ENCODE measurements at places on chromosomes 16 and 17.

GRCh38 chr17:74164446-74165045 lies 38.9 kb upstream of the RPL38 start:
- no peak for DNase-seq

DNA sequence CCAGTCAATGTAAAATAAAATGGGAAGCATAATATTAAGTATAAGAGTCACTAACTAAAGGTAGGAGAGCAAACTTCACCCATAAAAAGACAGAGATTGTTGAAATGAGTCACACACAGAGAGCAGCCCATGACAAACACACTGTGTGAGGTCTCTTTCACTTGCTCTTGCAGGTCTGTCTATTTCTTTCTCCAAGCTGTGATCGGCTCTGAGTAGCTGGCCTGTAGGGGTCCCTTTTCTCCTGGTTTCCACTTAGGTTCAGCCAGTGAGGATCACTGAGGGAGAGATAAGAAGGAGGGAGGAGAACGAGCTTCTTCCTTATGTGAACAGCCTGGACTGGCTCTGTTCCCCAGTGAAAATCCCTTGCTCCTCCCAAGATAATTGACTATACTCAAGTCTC lies 133.7 kb upstream of the HS3ST3A1 start:
- no peak for DNase-seq

DNA sequence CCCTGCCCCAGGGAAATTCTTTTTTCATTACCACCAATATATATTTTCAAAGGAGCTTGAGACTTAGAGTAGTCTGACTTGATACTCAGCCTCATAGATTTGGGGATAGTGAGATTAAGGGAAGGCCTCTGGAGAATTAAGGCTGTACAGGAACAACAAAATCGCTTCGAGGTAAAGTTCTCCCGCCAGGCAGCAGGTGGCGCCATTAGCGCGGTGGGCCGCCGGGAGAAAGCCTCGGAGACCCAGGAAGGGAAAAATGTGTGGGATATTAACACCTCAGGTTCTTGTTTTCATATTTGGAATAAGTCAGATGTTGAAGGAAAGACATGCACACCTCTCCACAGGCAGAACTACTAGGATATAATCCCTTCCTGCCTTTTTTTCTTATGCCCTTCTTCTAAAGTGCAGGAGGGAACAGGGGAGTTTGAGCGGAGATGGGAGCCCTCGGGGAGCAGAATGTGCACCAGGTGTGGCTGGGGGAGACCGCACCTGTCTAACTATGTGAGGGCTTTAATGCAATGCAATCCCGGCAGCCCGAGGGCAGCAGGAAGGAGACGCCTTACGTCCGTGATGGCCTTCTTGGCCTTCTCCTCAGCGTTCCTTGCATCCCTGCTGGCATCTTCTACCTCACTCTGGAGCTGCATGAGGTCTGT lies 25.9 kb downstream of the MYH3 start:
- peak; percentile 28 for DNase-seq

DNA sequence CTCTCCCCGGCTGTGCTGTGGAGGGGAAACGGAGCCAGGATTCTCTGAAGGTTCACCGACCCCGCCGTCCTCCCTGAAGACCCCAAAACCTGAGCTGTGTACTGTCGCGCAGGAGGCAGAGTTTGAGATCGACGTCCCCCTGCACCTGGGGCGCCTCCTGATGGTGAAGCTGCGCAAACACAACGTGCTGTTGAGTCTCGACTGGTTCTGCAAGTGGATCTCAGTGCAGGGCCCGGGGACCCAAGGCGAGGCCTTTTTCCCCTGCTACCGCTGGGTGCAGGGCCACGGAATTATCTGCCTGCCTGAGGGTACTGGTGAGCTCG lies 62.6 kb upstream of the TEKT1 start:
- peak; percentile 5 for DNase-seq

DNA sequence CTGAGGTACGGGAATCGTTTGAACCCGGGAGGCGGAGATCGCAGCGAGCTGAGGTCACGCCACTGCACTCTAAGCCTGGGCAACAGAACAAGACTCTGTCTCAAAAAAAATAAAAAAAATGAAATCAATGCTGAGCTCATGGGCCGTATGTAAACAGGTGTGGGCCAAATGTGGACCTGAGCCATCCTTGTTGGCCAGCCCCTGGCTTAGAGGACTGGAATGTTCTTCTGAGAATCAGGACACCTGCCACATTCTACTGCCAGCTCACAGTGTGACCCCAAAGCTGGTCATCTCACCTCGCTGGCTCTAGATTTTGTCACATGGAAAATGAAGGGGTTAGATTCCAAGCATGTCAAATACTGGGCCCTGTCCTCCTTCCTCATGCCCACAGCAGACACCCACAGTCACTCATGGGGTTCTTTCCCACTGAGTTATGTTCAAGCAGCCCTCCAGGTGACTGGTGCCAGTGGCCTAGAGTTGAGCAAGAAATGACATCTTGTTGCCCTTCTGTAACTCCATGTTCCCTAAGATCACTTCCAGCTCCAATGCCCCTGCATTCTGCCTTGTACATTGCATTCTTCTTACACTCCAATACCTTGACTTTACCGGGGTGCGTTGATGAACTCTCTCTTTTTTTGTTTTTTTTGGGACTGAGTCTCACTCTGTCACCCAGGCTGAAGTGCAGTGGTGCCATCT lies 110.6 kb downstream of the ABCC1 start:
- no peak for DNase-seq

DNA sequence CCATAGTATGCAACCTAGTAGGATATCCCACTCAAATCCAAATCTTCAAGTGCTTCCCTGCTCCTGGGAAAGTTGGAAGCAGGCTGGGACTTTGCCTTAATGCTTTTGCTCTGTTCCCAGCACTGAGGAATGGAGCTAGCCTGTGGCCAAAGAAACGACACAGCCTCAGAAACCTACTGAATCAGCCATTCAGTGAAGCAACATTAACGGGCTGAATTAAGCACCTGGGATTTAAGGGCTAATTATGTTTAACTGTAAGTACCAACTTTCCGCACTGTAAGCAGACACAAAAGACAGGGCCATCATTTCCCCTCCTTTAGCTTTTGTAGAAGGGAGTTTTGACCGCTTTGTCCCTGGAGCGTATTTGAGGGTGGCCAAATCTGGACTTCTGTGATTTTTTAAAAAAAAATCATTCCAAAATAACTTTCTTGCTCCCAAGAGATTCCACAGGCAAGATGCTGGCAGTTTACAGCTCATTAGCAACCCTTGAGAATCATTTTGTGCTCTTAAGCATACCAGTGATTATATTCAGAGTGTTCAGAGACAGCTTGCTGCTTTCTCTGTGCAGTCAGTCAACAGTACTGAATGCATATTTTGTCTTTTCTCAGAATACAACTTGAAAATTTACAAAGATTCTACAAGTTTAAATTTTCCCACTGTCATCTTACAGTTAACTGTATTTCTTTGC lies 17.6 kb upstream of the NOL11 start:
- no peak for DNase-seq

GRCh38 chr16:76386784-76387183 lies 109.6 kb downstream of the CNTNAP4 start:
- no peak for DNase-seq

GRCh38 chr17:74584292-74585060 lies 7.6 kb downstream of the CD300LD start:
- DNase-seq: no peak

DNA sequence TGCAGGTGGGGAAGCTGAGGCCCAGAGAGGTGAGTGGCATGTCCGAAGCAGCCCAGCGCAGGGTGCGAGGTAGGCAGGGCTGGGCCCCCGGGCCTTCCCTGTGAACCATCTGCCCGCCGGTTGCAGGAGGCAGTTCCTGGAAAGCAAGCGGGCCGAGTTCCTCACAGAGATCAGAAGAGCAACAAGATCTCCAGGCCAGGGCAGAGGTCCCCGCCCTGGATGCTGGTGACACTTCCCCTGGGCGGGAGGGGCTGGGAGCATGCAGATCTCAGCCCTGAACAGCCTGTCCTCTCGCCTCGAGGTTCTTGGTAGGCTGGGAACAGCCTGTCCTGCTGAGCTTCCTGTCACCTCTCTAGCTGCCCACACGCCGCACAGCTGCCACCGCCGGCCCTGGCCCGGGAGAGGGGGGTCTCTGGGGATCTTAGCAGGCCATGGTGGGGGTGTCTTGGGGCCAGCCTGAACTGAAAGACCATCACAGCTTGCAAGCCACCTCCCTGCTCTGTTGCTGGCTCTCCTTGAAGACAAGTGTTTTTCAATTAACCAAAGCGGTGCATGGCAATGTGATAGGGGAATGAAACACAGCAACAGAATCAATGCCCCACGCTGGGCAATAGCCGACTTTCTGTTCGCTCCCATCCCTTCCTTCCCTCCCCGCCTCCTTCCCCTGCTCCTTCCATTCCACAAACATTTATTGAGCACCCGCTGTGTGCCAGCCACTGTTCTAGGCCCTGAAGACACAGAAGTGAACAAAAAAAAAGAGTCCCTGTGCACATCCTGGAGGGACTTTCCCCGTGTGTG lies 31.7 kb downstream of the SOCS1 start:
- DNase-seq: peak; percentile 46

DNA sequence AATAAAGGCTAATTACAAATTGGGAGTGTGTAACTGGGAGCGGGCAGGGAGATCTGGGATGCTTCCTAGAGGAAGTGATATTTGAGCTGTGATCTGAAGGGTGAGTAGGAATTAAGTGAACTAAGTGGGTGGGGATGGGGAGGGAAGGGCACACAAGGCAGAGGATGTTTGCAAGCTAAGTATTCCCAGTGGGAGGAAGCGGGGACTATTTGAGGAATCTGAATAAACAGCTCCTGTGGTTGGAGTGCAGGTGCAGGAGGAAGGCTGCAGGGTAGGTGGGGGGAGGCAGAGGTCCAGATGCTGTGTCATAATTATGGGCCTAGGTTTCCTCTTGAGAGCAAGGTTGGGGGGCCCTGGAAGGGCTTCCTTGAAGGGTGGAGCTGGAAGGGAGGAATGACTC lies 102.1 kb upstream of the HS3ST2 start:
- DNase-seq: no peak

GRCh38 chr16:83952587-83952939 lies 477 bp upstream of the OSGIN1 start:
- DNase-seq: no peak

Data from activated naive CD4-positive, alpha-beta T cell treated with Interleukin-2 at 50 U/mL for 16 hours (primary cell).